ENCODE measurements at places on chromosomes 13 and 19. TPM values are rescaled to one million over a fixed set of nuclear protein-coding genes. Genes with fewer than 3 reads are reported as not detected.

DNA sequence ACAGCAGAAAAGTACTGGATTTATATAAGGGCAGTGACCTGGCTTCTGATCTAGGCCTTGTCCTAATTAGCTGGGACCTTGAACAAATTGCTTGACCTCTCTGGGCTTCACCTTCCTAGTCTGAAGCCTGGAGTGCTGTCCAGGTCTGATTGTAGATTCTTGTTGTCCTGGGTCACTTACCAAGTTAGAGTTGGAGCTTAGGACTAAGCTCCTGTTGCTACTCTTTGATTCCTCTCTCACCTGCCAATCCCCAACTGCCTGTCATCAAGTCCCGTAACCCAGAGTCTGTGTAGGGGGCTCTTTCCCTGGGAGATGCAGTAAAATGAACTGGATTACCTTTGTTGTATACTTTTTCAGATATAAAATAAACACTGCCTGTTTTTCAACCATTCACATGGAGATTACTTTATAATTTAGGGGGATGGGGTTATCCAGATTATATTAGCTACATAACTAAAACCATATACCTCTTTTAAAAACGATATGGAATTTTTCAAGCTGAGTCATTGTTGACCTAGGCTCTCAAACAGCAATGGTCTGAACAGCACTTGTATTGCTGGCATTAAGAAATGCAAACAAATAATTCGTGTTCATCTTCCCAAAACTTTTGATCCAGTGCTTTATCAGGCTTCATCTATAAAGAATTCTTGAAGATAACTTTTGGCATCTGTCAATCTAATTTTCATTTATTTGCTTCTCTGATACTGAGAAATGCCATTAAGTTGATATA is 5.8 kb downstream of the ARHGAP35 start:
- DNase-seq, result no peak

GRCh38 chr13:108326309-108326708 is 56.8 kb downstream of the TNFSF13B start:
- DNase-seq, result peak; percentile 7

FCAR gene
- 0.56 TPM for polyA plus RNA-seq

BCAM gene
- polyA plus RNA-seq, result 206 TPM
